ENCODE measurements at places on chromosomes 1 and 21.

GRCh38 chr21:39263372-39263771 is 50.1 kb downstream of the BRWD1 start:
- no peak for DNase-seq

GRCh38 chr1:18573170-18573569 is 57.5 kb upstream of the PAX7 start:
- no peak for DNase-seq

DNA sequence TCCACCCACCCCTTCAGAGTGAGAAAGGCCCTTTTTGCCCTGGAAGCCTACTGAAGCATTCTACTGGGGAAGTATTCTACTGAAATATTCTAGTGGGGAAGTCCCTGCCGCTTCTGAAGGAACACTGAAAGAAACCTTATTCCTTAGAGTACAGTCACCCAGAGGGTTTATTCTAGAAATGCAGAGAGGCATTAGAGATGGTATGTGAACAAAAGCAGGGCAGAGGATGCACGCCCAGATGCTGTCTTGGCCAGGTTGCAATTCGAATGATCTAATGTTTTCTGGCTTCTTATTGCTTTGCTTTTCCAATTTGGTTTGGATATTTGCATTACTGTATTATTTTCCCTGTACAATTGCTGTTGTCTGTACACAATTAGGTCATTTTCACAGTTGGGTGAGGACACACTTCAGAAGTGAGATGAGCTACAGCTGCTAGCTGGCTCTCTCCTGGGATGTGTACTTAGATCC is 37.1 kb downstream of the CCN1 start:
- DNase-seq: no peak

DNA sequence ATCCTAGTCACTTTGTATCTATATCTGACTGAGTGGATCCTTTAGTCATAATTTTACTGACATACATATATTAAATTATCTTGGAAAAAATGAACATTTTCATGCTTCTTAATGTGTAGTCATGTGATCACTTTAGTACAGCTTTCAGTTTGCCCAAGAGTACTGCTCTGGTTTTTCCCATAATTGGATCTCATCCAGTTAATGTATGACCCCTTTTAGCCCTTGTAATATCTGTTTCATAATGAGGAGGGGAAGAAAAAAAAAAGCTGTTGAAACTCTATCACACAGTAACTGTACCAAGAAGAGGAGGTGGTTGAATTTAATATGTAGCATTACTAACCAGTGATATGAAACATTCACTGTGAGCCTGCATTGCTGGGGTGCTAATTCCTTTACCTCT is 328.7 kb downstream of the PTPRC start:
- no peak for DNase-seq

- peak; percentile 41 for DNase-seq
These were observed 9.1 kb downstream of the GALNT2 start for GRCh38 chr1:230076121-230076520.

DNA sequence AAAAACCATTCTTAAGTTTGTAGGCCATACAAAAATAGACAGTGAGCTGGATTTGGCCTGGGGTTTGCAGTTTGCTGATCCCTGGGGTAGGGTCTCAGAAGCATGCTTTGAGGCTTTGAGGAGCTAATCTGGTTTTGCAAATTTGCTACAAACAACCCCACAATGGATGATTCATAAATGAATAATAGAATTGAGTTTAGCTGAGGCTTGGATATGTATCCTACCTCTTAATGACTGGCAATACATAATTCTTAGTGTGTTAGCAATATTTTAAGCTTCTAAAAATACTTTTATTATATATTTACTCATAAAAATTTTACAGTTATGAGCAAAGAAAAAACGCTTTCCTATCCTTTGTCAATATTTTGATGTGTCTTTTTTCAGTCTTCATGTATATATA is 50.6 kb downstream of the ROR1 start:
- no peak for DNase-seq

DNA sequence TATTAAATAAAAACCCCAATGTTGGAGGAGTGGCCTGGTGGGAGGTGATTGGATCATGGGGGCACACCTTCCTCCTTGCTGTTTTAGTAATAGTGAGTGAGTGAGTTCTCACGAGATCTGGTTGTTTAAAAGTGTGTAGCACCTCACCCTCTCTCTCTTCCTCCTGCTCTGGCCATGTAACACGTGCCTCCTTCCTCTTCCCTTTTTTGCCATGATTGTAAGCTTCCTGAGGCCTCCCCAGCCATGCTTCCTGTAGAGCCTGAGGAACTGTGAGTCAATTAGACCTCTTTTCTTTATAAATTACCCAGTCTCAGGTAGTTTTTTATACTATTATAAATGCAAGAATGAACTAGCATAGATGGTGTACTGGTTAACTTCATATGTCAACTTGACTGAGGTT is 68.0 kb downstream of the CCDC30 start:
- no peak for DNase-seq

DNA sequence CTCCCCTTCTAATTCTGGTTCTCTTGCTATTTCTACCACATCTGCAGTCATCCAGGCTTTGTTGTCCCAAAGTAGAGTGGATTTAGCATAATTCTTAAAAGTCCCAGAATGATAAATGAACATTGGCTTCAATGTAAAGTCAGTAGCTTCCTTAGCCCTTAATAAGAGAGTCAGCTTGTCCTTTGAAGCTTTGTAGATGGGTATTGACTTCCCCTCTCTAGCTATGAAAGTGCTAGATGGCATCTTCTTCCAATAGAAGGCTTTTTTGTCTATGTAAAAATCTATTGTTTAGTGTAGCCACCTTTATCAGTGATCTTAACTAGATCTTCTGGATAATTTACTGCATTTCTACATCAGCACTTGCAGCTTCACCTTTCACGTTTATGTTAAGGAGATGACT is 181.4 kb upstream of the B3GALT2 start:
- no peak for DNase-seq

DNA sequence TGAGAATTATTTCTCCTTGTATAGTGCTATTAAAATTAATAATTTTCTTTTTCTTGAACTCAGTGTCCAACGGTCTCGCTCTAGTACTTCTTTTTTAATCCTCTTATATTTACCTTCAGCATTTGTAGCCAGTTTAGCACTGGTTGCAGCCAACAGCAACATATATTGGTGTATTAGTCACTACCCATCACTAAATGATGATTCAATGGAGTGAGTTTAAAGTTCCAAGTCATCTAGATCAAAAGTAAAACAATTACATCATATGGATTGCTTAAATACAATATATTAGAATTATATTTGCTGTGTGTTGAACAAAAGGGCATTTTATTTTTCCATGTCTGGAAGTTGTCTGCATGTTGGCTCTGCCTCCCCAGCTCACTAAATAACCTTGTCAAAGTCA is 591.8 kb downstream of the ADGRL2 start:
- no peak for DNase-seq

- no peak for DNase-seq
These were observed 29.3 kb upstream of the SRSF10 start for GRCh38 chr1:24009406-24009805.

- DNase-seq: no peak
These were observed 2.0 kb downstream of the CFAP45 start for GRCh38 chr1:159897962-159898361.

GRCh38 chr1:209618291-209618690 is 33.9 kb downstream of the LAMB3 start:
- DNase-seq: no peak

- DNase-seq: no peak
These were observed 11.5 kb downstream of the BCAR3 start for GRCh38 chr1:93670141-93670540.

DNA sequence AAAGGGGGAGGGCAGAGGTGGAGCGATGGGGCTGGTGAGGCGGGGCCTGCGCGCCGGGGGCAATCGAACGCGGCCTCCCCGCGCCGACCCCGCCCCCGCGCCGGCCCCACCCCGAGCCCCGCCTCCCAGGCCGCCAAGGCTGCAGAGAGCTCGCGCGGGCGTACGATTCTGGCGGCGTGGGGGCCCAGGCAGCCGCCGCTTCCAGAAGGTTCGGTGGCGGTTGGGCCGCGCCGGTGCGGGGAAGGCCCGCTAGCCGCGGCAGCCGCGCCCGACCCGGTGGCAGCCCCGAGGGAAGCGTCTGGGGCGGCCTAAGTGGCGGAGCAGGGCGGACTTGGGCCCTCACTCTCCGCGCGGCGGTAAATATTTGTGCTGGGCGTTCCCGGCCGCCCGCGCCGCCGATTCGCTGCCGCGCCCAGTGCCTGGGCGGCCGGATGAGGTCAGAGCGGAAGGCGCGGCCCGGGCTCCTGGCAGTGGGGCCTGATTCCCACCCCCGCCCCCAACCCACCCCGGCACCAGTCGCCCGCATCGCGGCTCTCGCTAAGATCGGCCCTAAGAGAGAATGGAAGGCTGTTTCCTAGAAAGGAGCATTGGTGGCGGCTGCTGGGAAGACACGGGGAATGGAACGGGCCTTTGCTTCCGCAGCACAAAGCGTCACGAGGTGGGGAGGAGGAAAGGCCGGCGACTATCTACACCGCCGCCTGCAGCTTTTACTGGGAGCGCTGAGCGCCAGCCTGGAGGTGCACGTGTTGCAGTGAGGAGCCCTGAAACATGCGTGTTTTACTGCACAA is at the start of gene ACOT7:
Gene ACOT7 (minus strand): TSS at position 368 of the 788 bp plus-strand sequence. CDS start 368 bp downstream, outside the sequence.
- DNase-seq: peak; percentile 93

- DNase-seq: no peak
These were observed 23.2 kb downstream of the PMVK start for GRCh38 chr1:154913273-154913672.

DNA sequence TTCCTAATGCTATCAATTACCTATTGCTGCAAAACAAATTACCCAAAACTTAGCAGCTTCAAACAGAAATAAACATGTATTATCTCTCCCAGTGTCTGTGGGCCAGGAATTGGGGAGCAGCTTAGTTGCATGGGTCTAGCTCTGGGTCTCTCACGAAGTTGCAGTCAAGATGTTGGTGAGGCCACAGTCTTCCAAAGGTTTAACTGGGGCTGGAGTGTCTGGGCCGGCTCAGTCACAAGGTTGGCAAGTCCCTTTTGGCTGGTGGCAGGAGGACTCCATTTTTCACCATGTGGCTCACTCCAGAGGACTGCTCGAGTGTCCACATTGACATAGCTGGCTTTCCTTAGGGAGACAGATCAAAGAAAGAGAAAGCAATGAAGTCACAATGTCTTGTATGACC is 5.0 kb upstream of the LRP8 start:
- DNase-seq: peak; percentile 55

GRCh38 chr1:29793101-29793546 is 556.8 kb downstream of the PTPRU start:
- peak; percentile 88 for DNase-seq

- DNase-seq: peak; percentile 75
These were observed 32.1 kb downstream of the NAV1 start for GRCh38 chr1:201570886-201571624.

- no peak for DNase-seq
These were observed 7.0 kb downstream of the NTNG1 start for GRCh38 chr1:107147843-107148242.

DNA sequence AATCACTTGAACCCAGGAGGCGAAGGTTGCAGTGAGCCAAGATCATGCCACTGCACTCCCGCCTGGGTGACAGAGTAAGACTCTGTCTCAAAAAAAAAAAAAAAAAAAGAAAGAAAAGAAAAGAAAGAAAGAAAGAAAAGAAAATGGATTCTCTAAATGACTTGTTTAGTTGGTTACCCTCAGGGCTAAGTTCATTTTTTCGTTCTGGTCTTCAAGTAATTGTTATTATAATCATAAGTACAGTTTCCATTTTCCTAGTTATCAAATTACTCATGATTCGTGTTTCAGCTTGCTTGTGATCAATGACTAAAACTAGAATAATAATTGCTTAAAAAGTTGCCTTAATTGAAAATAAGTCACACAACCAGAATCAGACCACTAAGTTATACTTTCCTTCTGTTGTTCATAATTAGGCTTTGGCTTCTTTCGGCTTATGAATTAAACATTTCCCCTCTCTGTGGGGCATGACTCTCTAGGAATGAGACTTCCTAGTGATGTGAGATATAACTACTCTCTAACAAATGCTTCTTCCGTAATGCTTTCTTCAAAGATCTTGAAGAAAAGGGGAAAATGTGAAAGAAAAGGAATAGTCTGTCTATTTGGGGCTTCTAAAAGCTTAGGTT is 9.6 kb upstream of the RLF start:
- no peak for DNase-seq

GRCh38 chr1:40750451-40750908 is 33.1 kb upstream of the KCNQ4 start:
- DNase-seq: no peak

GRCh38 chr1:209585672-209586071 is 2.2 kb downstream of the CAMK1G start:
- no peak for DNase-seq

- peak; percentile 30 for DNase-seq
These were observed 225.4 kb downstream of the FOXD2 start for GRCh38 chr1:47663286-47663685.

DNA sequence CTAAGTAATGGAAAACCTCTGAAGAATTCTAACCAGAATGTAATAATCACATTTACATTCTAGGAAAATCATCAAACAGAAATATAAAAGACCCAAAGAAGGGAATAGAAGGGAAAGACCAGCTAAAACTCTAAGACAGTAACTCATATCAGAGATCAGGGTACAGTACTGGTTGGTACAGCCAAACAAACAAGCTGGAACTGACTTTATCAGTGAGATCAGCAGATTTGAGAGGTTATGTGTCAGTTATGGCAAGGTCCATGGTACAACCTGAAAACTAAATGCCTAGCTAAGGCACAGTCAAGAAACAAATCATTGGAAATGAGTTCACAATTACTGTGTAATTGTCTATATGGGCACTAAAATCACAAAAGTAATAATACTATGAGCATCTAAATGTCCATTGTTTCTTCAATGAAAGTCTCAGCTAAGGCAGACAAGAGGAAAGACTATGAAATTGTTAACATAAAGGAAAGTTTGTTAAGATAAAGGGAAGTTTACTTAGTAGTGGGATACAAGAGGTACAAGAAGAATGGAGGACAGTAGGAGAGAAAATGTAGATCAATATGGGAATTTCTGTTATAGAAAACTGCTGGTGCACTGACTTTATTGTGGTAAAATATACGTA is 75.8 kb downstream of the TRIM33 start:
- no peak for DNase-seq

- no peak for DNase-seq
These were observed 867 bp upstream of the TIMM17A start for GRCh38 chr1:201954263-201955008.

GRCh38 chr1:245686446-245687030 is 531.8 kb downstream of the KIF26B start:
- DNase-seq: peak; percentile 82

Measured in mesenteric fat pad (tissue), 1 donor.